CD4-positive, alpha-beta T cell treated with Interleukin-17A for 1 hour (primary cell): ENCODE measurements at places on chromosomes 2 and 18.

- DNase-seq, result no peak
These were observed 34.1 kb downstream of the SS18 start for GRCh38 chr18:26056291-26056690.

DNA sequence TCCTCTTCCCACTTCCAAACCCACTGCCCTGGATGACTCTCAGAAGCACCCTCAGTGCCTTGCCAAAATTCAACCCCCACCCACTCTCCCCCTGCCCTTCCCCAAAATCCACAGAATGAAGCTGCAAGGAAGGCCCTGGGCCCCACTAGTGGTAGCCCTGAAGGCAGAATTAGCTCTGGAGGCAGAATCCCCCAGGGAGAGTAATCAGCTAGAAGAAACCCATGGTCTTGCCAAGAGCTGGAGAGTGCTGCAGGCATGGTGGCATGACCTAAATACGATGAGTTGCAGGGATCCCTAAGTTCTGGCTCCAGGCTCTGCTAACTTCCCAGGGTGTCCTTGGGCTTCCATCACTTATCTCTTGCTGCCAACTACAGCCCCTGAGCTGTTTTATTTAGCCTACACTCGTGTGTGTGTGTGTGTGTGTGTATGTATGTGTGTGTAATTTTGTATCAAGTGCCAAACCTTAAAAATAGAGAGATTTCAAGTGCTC lies 7.9 kb downstream of the GAD1 start:
- no peak for DNase-seq

DNA sequence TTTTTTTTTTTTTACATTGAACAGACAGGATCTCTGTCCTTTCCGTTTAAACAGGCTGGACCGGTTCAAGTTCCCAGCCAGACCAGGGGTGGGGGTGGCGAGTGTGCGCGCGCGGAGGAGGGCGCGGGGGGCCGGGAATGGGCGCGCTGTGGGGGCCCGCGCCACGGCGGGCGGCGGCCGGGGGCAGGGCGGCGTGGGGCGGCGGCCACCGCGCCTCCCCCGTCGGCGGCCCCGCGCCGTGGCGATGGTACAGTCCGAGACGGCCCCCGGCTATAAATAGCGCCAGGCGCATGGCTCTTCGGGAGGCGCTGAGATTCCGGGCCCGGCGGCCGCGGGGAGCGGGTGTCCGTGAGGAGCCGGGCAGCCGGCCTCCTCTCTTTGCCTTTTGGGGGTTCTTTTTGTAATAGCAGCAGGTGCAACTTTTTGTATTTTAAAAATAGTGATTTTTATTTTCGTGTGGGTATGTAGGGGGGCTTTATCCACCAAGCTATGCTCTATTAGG lies 430 bp upstream of the CELF4 start:
- DNase-seq, result no peak

GRCh38 chr18:23115683-23116096 lies 19.6 kb upstream of the CABLES1 start:
- DNase-seq, result no peak

GRCh38 chr2:128732976-128733431 lies 414.3 kb upstream of the HS6ST1 start:
- no peak for DNase-seq

DNA sequence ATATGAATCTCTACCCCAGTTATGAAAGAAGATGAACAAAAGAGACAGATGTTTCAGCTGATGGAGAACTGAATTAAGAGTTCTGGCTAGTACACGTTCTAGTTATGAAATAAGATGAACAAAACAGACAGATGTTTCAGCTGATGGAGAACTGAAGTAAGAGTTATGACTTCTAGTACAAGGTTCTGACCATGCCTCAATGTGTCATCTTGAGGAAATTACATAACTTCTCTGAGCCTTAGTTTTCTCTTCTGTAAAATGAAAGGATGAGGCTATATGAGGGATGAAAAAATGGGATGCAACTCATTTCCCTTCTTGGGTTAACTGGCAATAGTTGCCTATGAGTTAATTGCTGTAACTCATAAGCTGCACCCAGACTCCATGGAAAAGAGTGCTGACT lies 92.9 kb upstream of the WDR75 start:
- no peak for DNase-seq

- no peak for DNase-seq
These were observed 10.2 kb downstream of the SIX3 start for GRCh38 chr2:44951714-44952113.

DNA sequence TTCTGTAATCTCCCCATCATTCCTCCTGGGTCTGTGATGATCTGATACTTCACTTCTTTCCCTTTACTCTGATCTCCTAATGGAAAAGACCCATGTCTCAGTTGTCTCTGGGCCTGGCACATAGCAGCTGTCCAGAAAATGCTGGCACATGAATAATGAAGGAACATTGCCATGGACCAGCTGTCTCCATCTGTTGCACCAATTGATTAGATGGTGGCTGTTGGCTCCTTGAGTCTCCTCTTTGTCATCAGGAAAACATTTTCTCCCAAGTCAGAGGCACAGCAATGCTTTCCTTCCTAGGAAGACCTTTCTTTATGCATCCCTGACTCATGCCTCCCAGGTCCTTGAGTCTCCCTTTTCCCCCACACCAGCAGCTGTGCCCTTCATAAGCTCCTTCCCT lies 286.2 kb upstream of the CXCR4 start:
- no peak for DNase-seq

- DNase-seq, result no peak
These were observed 244.2 kb upstream of the ACVR2A start for GRCh38 chr2:147600646-147601045.

DNA sequence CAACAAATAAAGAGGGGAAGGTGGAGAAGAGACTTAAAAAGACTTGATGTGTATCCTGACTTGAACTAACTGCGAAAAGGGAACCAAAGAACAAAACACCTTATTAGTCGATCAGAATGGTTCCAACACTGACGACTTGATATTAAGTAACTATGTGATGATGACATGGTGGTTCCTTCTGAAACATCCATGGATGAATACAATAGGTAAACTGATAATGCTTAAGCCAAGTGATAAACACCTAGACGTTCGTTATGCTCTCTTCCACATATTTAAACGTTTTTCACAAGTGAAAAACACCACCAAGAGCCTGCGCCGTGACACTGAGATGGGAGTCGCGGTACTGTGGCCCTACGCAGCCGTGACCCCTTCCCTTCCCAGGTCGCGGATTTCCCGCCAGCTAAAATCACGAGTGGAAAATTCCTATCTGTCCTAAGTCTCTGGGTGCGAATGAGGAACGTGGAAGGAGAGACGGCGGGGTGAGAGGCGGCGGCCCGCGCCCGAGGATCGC lies 797 bp downstream of the TTC32 start:
- DNase-seq, result no peak

- DNase-seq, result no peak
These were observed 93.6 kb upstream of the NFATC1 start for GRCh38 chr18:79302120-79302519.

DNA sequence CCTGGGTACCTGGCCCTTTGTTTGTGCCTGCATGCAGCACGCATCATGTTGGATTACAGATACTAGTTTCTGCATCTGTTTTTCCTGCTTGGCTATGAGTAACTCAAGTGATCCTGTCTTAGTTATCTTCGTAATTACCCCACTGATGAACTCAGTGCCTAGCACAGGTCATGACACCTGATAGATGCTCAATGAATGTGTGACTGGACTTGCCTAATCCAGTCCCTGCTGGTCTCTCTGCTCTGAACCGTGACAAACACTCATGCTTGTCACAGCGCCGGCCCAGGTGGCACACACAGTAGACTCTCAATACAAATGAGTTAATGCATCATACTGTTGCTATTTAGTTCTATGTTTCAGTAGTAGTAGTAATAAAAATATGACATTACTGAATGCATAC lies 31.2 kb upstream of the NTSR2 start:
- DNase-seq, result no peak

- DNase-seq, result no peak
These were observed 16.2 kb upstream of the ALPI start for GRCh38 chr2:232439758-232440135.

DNA sequence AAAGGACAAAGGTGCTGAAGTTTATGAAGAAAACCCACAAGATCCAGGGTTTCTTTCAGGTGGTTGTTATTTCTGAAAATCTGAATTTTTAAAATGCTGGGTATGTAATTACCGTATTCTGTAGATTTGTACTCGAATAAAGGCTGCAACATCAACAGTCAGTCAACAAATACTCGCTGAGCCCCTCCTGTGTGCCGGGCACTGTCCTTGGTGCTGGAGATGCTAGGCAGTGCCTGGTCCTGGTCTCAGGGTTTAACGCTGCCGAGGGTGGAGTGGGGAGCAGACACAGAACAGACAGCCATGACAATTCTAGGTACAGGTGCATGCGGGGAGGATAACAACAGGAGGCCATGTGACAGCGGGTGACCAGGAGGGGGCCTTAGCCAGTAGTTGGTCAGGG lies 27.2 kb upstream of the PDIA6 start:
- no peak for DNase-seq

DNA sequence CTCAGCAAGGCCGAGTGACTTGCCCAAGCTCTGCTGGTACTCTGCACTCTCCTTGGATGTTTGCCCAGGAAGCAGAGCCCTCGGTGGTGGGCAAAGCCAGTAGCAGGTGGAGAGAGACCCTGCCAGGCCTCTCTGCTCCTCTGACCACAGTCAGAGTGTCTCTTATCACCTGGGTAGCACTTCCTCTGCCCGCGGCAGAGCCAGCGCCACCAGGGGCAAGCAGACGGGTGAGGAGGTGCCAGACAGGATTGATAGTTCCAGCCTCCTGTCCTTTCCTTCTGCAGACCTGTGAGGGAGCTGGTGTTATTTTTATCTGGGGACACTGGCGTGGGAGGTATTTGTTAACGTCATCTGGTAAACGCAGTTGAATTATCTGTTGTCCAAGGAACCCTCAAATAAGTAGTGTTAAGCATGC lies 152.9 kb downstream of the SMAD7 start:
- DNase-seq, result no peak

DNA sequence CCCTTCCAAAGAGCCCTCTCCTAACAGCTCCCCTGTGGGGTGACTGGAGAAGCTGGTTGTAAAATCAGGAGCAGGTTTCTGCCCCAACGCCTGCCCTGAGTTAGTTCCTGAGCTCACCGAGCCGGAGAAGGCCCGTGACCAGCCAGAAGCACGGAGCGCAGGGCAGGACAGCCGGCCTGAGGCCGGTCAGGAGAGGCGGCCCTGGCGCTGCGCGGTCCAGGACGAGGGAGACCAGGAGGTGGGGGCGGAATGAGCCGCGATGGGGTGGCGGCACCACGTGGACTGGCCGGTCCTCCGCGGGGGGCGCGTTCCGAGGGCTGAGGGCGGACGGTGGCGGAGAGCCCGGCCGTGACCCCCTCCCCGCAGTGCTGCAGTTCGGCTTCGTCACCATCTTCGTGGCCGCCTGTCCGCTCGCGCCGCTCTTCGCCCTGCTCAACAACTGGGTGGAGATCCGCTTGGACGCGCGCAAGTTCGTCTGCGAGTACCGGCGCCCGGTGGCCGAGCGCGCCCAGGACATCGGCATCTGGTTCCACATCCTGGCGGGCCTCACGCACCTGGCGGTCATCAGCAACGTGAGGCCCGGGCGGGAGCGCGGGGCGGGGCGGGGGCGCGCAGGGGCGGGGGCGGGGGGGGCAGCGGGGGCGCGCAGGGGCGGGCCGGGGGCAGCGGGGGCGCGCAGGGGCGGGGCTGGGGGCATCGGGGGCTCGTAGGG lies 29.0 kb downstream of the ANO7 start:
- peak; percentile 32 for DNase-seq

DNA sequence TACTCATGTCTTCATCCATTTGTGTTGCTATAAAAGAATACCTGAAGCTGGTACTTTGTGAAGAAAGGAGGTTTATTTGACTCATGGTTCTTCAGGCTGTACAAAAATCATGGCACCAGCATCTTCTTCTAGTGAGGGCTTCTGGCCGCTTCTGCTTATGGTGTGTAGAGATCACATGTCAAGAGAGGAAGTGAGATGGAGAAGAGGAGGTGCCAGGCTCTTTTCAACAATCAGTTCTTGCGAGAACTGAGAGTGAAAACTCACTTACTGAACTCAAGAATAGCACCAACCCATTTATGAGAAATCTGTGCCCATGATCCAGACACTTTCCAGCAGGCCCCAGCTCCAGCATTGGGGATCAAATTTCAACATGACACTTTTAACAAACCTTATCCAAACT lies 30.0 kb upstream of the BARD1 start:
- no peak for DNase-seq

GRCh38 chr18:7221424-7222155 lies 9.3 kb upstream of the LRRC30 start:
- no peak for DNase-seq

DNA sequence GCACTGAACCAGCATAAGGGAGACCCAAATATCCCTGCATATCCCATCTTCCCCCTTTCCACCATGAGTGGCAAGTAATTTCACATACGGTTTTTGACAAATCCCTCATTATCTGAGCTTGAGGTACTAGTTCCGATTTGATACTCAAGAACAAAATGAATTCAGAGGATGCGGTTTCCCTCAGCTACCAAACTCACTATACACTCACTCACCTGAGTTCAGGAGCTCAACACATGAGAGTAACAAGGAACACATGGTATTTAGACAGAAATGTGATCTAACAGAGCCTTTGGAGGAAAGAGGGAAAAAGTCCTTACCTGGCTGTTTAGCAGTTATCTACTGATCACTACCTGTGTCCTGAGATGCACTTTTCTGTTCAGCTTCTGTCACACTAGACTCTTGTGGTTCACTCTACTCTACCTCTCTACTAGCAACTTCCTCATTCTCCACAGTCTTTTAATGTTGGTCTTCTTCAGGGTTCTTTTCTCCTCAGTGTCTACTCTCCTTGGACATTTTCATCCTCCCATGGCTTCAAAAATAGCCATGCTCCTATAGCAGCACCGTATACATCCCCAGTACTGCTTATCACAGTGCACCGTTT lies 25.1 kb downstream of the ASXL2 start:
- DNase-seq, result peak; percentile 18

- DNase-seq, result no peak
These were observed 627 bp upstream of the GALR1 start for GRCh38 chr18:77248873-77249568.
